ENCODE measurements at places on chromosomes 5 and 9.
A peak's percentile ranks its signal among the peaks of the same experiment; 100 is the strongest.

GRCh38 chr5:17180864-17181723 is 36.3 kb upstream of the BASP1 start:
- peak; percentile 29 for DNase-seq

DNA sequence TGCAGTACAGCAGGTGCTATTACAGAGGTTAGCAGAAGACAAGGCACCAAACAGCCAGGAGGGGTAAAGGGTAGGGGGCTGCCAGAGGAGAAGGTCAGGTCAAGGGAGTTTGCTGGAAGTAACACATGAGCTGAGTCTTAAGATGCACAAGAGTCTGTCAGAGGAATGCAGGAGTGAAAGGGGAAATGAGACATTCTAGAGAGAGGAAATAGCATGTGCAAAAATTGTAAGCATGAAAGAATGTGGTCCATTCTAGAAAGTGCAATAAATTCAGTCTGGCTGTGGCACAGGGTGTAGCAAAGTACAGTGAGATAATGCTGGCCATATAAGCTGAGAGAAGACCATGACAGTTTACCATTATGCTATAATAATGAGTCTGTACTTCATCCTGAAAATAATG is 6.6 kb downstream of the GOLGA1 start:
- DNase-seq: no peak

- no peak for DNase-seq
Observed at GRCh38 chr5:131812371-131813160, 15.7 kb upstream of the FNIP1 start.

DNA sequence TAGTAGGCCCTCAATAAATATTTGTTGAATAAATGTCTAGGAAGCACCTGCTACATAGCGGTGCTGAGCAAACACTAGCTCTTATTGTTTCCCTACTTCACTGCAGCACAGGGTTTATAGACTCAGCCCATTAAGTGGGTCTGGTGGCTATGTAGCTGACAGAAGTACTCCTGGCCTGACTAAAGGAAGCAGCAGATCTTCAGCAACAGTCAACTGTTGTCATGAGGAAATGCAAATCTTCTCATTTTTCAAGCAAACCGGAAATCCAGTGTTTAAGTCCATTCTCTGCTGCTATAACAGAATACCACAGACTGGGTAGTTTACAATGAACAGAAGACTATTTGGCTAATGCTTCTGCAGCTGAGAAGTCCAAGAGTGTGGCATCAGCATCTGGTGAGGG is 2.8 kb upstream of the TEX10 start:
- no peak for DNase-seq

GRCh38 chr9:613771-614347 is 227.6 kb upstream of the DMRT1 start:
- peak; percentile 54 for DNase-seq

DNA sequence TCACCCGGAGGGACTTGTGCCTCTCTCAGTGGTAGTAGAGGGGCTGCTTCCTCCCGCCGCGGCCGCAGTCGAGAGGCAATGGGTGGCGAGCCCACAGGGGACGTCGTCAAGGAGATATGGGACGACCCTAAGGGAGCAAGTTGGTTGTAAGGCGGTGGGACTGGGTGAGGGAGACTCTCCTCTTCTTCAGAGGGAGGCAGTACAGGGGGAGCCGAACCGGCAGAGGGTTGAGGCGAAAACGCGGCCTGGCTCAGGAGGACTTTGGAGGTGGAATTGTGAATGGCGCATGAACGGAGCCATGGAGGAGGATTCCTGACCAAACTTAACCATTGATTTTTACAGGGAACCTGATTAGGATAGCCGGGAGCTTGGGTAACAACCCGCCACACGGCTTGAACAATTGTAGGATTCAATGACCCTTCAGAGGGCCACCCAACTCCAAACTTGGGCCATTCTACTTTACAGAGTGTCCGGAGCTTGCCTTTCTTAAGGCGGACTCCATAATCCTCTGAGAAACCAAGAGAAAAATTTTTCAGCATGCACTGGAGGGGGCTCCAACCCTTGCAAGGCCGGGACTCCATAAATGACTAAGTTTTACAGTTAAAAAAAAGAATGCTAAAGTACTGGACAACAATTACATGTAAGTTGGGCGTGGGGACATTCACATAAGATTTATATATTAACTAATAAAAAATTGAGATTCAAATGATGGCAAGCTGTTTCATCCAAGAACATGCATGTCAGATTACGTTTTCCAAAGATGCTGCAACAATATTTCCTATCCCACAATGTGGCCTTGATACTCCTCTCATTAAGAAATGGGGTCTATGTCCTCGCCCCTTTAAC is 19.4 kb upstream of the RHOBTB3 start:
- DNase-seq: no peak

GRCh38 chr9:72399391-72399790 is 34.4 kb upstream of the ZFAND5 start:
- no peak for DNase-seq

GRCh38 chr9:33260372-33260771 is 4.1 kb downstream of the BAG1 start:
- peak; percentile 2 for DNase-seq

- no peak for DNase-seq
Observed at GRCh38 chr5:94793113-94793815, 174.8 kb downstream of the SLF1 start.

DNA sequence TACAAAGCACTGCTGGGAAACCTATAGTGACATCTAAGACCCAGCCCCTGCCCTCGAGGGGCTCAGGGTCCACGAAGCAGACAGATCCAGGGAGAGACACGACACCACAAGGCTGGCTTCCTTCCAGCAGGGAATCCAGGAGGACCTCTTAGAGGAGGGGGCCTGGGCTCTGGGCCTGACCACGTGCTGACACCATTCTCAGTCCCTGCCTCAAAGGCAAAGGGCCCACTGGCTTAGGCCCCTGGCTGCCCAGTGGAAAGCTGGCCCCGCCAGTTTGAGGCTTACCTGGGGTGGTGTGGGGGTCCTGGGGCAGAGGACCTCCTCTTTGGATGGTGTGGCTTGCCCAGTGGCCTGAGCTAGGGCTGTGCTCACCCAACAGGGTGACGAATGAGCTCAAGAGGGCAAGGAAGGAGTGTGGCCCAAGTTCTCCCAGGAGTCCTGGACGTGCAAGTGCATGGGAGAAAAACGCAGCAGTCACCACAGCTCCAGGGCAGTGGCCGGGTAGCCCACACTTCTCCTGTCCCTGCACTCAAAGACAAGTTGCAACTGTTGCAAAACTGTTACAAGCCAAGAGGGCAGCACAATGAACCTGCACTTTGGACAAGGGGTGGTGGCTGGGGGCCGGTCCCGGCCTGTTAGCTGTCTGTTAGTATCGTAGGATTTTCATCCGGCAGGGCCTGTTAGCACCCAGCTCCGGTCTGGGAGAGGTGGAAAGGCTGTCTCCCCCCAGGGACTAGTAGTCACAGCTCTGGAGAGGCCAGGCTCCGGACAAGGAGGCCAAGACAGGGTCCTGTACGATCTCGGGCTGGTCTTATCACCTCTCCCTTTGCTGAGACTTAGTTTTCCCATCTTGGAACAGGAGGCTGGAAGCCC is 1.5 kb upstream of the SARDH start:
- DNase-seq: no peak

DNA sequence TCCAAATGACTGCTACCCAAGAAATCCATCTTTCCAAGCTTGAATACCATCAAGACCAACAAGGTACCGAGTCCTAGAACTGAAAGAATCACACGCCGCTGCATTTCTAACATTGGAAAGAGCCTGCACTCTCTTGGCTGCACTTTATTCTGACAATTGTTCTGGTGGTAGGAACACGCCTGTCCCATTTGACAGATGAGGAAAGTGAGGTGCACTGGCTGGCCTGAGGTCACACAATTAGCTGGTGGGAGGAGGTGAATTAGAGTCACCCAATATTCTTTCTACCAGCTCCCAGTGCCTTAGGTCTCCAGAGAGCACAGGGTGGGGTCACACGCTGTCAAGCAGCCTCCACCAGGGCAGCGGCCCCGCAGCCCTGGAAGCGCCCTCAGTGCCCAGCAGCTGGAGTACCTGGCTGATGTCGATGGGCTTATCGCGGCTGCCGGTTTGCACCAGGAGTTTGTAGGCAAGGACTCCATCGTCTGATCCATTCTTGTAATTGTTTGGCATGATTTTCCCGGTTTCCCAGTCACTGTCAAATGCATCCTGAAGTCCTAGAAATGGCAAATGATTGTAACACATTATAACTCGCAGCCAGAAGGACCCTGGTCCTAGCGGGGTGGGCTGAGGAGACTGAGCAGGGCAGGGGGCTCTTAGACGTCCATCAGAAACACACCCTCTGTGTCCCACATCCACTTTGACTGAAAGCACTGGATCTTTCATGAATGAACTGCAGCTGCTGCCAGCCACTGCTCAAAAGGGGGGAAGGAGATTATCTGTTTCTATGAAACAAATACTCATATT is 55.1 kb downstream of the PTCH1 start:
- DNase-seq: no peak

DNA sequence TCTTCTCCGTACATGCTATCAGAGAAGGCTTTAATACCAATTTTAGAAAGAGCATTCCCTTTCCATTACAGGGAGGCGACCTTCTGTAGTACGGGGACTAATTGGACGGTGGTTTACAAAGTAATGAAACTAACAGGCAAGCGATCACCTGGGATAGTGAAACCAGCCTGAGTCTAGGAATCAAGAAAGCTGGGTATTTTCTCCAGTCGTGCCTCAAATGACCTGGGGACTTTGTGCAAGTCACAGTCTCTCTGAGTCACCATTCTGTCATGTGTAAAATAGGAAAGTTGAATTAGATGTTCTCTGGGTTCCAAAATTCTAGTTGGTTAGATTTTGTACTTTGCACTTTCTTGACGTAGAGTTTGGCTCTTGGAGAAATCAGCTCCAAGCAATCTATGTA is 22.7 kb upstream of the SSBP2 start:
- no peak for DNase-seq
